ENCODE measurements at places on chromosomes 5 and 9. TPM values are rescaled to one million over a fixed set of nuclear protein-coding genes. Genes with fewer than 3 reads are reported as not detected.

DNA sequence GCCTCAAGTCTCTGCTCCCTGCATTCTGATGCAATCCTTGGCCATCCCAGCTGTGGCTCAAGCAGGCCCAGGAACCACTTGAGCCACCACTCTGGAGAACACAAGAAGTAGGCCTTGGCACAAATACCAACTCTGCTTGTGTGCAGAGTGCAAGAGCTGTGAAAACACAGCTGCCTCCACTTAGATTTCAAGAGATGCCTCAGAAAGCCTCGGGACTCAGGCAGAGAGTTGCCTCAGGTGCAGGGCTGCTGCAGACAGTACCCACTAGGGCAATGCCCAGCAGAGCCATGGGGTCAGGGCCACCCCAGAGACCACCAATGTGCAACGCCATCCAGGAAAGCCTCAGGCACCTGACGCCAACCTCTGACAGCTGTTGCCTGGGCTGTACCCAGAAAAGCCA is 82.4 kb downstream of the FREM1 start:
- H3K4me3 ChIP-seq, result no peak overlapping the region
- no peak overlapping the region for H3K27ac ChIP-seq
- DNase-seq, result no peak
- H3K4me1 ChIP-seq, result no peaks in the 10 kb centered on the region
- H3K36me3 ChIP-seq, result no peaks in the 10 kb centered on the region

- H3K4me1 ChIP-seq, result no peaks in the 10 kb centered on the region
- H3K27me3 ChIP-seq, result no peaks in the 10 kb centered on the region
- no peaks in the 10 kb centered on the region for H3K36me3 ChIP-seq
Measured at GRCh38 chr5:14185326-14186058, 42.4 kb downstream of the TRIO start.

DNA sequence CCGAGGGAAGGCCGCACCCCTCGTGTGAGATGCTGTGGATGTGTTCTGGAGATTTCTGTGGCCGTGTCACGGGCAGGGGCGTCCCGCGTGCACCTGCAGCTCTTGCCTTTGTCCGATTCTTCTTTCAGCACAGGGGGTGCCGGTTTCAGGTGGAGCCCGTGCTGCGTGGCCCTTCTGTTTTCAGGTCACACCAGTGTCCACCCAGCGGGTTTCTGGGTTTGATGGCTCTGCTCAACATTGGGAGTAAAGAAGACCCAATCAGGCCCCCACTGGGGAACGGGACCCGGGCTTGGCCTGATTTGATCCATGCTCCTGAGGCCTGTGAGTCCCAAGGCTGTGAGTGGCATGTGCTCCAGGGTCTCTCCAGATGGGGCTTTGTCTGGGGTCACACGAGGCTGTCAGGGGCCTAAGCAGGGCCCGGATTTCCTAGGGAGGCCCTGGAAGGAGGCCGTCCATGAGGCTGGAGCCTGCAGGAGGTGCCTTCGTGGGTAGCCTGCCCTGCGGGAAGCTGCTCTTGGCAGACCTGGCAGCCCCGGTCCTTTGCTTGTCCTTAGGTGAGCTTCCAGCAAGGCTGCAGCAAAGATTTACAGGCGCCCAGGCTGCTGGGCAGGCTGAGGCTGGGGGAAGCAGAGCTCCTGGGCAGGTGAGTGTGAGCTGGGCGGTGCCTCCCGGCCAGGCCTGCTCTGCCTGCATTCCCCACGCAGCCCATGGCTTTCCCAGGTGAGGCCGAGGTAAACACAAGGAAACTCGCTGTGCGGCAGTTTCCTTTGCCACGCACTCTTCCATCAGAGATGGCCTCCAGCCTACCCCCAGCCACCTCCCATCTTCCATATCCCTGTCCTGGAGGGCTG is 12.8 kb downstream of the MRPL36 start:
- H3K27me3 ChIP-seq, result peaks cover 14% of the 10 kb centered on the region
- DNase-seq, result no peak
- H3K27ac ChIP-seq, result no peak overlapping the region
- H3K4me3 ChIP-seq, result no peak overlapping the region

- no peak overlapping the region for H3K4me3 ChIP-seq
- H3K27ac ChIP-seq, result no peak overlapping the region
- H3K4me1 ChIP-seq, result no peaks in the 10 kb centered on the region
- H3K27me3 ChIP-seq, result no peaks in the 10 kb centered on the region
- DNase-seq, result no peak
- H3K36me3 ChIP-seq, result no peaks in the 10 kb centered on the region
Measured at GRCh38 chr9:83336706-83337105, 201.5 kb downstream of the FRMD3 start.

GRCh38 chr5:159316519-159317383 is 13.5 kb downstream of the IL12B start:
- no peaks in the 10 kb centered on the region for H3K4me1 ChIP-seq
- no peak overlapping the region for H3K27ac ChIP-seq
- H3K36me3 ChIP-seq, result no peaks in the 10 kb centered on the region
- H3K27me3 ChIP-seq, result peaks cover 14% of the 10 kb centered on the region
- H3K4me3 ChIP-seq, result no peak overlapping the region

- no peaks in the 10 kb centered on the region for H3K27me3 ChIP-seq
- no peak overlapping the region for H3K4me3 ChIP-seq
- H3K4me1 ChIP-seq, result no peaks in the 10 kb centered on the region
- DNase-seq, result no peak
- H3K27ac ChIP-seq, result no peak overlapping the region
- H3K36me3 ChIP-seq, result no peaks in the 10 kb centered on the region
Measured at GRCh38 chr9:16608906-16609305, 261.6 kb downstream of the BNC2 start.

Gene SPATA31D4
- not detected for total RNA-seq

Gene ADAMTS19
- total RNA-seq, result not detected

GRCh38 chr5:56145106-56145505 is 88.0 kb downstream of the ANKRD55 start:
- H3K36me3 ChIP-seq, result no peaks in the 10 kb centered on the region
- H3K4me1 ChIP-seq, result peaks cover 64% of the 10 kb centered on the region
- no peak overlapping the region for H3K4me3 ChIP-seq
- DNase-seq, result no peak
- H3K27me3 ChIP-seq, result no peaks in the 10 kb centered on the region

All from activated T-cell treated with anti-CD3 and anti-CD28 coated beads, Interleukin-2, amount 50 U/mL, for 72 hours (primary cell).